Naive thymus-derived CD8-positive, alpha-beta T cell (primary cell): ENCODE measurements at places on chromosomes 11 and 22.

DNA sequence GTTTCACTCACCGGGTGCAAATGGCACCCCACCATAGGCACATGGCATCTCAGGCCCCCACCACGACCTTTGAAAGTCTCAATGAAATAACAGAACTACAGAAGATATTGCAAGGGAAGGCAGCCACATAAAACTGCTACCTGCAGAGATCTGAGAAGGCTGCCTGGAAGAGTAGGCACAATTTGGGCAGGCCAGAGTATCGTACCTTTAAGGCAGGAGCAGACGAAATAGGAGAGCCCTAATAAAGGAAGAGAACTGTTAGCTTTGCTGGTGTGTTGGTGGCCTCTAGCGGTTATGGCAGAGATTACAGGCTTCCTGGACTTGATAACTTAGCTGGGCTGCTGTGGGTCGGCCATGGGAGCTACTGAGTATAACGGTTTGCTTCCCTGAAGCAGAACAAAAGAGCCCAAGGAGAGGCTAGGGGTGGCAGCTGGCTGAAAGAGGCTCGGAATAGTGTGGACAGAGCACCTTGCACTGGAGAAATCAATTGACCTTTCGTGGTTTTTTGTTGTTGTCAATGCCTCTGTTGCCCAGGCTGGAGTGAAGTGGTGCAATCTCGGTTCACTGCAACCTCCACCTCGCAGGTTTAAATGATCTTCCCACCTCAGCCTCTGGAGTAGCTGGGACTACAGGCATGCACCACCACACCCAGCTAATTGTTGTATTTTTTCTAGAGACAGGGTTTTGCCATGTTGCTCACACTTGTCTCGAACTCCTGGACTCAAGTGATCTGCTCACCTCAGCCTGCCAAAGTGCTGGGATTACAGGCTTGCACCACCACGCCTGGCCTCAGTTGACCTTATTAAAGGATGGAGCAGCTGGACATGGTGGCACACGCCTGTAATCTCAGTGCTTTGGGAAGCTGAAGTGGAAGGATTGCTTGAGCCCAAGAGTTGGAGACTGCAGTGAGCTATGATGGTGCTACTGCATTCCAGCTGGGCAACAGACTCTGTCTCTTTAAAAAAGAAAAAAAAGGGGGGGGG is 4.8 kb downstream of the SDF2L1 start:
- DNase-seq = peak; percentile 89

- DNase-seq = no peak
These were observed 6.4 kb upstream of the CCND1 start for GRCh38 chr11:69634590-69634989.

DNA sequence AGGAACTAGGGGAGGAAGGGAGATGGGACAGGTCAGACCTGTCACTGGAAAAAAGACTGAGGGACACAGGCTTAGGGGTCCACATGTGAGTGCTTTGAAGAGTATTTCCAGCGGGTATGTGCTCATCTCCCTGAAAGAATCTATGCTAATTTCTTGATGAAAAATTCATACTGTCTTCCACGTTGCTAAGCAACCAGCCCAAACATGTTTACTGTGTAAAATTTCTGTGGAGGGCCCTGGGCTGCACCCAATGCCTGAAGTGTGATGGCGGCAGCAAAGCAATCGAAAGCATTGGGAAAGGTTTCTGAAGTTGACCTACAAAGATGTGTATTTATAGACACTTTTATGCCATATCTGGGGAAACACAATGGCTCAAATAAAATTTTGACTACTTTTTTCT is 7.4 kb downstream of the SYT13 start:
- DNase-seq = no peak

GRCh38 chr11:87366763-87367405 is 329.1 kb downstream of the TMEM135 start:
- DNase-seq = no peak

- DNase-seq = no peak
These were observed 2.7 kb downstream of the ZNF74 start for GRCh38 chr22:20396639-20397038.

- no peak for DNase-seq
These were observed 23.0 kb downstream of the NECTIN1 start for GRCh38 chr11:119706029-119706428.

GRCh38 chr11:36292311-36292722 is 3.1 kb upstream of the COMMD9 start:
- peak; percentile 9 for DNase-seq

DNA sequence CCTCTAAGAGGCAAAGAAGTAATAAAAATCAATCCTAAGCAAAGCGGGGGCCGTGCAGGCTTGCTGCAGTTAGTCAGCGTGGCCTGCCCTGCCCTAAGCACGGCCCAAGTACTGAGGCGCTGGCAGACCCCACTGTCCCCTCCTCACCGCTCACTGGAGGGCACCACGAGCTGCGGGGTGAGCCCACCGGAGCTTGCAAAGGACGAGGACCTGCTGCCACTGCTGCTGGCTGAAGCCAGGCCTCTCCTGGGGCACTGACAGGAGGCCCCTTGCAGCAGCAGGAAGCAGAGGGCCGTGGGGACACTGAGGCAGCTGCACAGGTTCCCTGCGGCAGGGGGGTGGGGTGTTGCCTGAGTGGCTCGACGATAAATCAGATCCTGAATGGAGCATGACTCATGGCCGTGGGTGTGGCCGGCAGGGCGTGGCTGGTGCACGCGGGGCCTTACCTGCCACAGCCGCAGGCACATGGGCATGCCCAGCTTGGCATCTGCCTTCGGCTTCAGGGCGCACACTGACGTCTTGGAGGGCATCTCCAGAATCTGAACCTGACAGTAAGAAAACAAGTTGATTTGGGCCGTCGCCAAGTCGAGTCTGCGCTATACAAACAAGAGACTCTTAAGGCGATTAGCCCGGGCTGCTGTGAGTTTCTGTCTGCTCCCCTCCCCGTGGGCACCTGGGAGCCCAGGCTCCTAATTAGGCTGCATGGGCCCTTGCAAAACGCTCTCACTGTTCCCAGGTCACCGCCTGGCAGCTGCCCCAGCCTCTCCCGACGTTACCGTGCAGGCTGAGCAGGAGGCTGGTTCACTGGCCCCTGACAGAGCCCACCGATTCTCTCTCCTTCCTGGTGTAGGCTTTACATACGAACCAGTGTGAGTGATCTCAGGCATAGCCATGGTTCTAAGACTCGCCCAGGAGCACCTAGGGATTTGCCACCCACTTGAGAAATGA is 45.9 kb downstream of the TBX1 start:
- DNase-seq = no peak

- no peak for DNase-seq
These were observed 2.5 kb upstream of the MDK start for GRCh38 chr11:46378811-46379481.

DNA sequence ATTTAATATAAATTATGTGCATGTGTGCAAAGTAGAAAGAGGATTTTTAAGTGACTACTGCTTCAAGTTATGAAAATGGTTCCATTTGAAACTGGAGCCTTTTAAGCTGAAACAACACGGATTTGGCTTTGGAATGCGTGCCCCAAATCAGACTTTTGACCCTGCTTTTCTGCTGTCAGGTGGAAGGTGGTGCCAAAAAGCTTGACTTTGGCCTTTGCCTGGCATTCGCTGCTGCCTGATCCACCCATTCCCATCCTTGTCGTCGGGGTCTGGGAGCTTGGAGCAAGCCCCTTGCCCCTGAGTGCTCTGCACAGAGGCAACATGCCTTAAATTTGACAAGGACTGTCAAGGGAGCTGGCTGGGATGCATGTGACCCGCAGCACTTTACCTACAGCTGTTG is 335.3 kb upstream of the SYN3 start:
- no peak for DNase-seq

- DNase-seq = no peak
These were observed 6.5 kb downstream of the RIBC2 start for GRCh38 chr22:45420011-45420410.

GRCh38 chr22:29821291-29822016 is 16.6 kb downstream of the ASCC2 start:
- DNase-seq = no peak

DNA sequence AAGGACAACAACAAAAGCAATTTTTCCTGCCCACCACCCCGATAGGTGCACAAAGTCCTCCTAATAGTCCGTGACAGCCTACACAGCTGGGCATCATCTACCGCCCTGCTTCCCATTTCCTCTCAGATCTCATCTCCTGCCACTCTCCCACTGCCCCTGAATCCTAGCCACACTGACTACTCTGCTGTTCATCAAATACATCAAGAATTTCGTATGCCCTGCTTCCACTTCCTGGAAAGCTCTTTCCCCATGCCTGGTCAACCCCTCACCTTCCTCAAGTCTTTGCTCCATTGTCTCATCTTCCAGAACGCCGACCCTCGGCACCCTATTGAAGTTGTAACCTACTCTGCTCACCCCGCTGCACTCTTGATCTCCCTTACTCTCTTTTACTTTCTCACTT is 320.1 kb downstream of the OPCML start:
- no peak for DNase-seq

DNA sequence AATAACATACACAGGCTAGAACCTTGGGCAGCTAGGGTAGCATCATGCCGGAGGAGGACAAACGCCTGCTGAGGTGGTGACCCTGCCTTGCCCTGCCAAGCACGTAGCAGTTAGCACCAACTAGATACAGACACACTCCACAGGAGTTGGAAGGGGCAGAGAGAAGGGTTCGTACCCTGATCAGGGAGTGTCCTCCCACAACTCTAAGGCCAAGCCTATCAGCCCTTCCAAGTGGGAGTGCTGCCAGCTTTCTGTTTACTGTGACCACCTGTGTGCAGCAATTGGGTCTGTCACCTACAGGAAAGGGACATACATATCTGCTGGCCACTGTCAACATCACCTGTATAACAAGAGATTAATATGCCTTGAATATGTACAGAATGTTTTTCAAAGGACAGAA is 1.9 kb upstream of the THAP7 start:
- DNase-seq = no peak

GRCh38 chr11:83303316-83303715 is 17.1 kb upstream of the CCDC90B start:
- no peak for DNase-seq

DNA sequence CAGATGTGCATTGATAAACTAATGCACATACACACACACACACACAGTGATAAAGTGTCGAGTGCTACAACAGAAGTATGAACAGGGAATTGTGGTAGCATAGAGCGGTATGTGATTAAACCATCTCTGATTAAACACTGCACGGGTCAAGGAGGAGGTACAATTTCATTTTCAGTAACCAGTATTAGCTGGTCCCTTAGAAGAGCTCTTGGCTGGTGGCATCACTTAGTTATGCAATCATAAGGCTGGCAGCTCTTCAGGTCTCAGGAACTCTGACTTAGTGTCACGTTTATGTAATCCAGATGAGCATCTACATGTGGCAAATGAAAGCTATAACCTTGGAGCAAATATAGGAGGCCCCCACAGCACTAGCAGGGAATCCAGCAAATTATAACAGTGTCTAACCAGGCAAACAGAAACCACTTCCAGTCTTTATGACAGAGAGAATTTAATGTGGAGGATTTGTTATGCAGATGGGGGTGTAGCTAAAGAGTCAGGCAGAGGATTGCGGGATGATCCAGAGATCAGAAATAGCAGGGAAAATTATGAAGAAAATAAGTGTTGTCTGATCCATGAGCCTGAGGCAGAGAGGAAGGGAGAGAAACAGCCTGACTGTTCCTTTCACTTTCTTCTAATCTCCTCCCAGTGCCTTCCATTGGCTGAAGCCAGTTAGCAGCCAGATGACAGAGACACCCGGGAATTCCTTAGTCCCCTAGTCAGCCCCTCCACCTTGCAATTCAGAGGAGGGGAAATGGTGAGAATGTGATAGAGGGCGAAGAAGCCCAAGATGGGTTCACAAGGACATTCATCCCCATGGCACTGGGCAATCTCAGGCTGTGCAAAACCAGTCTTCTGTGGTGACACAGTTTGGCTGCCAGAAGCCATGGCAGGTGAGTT is 533.1 kb upstream of the TENM4 start:
- DNase-seq = no peak

DNA sequence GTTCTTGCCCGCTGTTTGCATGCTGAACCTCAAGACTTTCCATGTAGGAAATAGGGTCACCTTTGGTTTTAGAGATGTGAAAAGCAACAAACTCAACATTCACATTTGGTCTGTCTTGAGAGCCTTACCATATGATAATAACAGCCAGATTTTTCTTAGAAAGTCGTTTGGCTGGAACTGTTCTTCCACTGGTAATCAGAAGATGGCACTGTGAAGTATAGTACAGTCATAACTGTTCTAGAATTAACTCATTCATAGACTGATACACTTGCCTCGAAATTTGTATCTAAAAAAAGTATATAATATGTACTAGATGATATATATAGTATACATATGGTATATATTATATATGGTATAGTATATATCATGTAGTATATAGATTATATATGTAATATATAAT is 12.3 kb downstream of the LUZP2 start:
- no peak for DNase-seq

DNA sequence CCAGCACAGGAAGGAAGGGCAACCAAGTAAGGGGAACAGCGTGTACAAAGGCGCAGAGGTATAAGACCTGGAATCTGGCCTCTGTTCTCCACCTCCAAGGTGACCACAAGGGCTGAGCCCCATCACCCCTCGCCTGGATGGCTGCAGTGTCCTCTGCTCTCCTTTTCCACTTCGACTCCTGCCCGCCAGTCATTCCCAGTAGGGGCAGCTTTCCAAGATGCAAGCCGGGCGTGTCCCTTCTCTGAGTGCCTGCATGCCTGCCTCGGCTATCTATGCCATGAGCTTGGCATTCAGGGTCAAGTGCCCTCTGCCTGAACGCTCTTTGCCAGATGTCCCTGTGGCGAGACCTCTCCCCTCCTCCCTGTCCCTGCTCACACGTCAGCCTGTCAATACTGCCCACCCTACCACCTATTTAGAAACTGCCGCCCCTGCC is 17.0 kb downstream of the FADS3 start:
- no peak for DNase-seq

DNA sequence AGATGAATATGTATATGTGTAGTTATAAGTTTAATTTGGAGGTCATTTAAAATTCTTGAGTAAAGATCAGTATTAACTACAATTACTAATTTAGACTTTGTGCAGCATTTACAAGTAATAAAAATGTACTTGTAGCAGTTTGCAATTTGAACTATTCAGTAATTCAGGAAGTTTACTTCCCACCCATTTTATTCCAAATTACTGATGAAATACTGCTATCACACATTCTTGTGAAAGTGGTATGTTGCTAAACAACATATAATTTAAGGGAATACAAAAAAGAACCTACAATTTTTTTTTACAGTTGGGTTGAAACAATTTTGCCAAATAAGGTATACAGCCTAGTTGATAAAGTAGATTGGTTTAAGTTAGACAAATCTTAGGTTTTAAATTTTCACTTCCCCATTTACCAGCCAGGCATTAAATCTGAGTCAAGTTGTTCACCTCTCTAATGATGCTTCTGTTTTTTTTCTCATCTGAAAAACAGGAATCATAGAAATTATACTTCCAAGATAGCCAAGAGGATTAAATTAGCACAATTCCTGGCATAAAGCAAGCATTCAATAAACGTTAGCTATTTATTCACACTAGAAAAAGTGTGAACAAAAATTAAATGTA is 45.3 kb downstream of the ZBTB44 start:
- DNase-seq = no peak

DNA sequence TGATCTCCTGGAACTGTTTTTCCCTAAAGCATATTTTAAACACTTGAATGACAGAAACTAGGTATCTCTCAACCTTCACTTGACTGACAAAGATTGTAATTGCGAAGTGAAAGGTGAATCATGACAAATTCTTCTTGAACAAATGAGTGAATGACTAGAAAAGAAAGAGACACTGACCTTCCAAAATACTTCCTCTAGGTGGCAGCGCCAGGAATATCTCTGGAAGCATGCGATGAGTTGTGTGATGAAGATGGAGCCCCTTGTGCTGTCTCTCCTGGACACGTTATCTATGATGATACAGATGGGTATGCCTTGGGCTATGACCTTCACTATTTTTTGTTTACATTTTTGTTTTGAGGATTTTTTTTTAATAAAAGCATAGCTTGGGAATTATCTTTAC is 7.0 kb upstream of the CASP12 start:
- DNase-seq = no peak

- DNase-seq = no peak
These were observed 668 bp upstream of the LRRC32 start for GRCh38 chr11:76671237-76671592.
